Brain microvascular endothelial cell (primary cell): ENCODE measurements at places on chromosomes 11 and 22.

DNA sequence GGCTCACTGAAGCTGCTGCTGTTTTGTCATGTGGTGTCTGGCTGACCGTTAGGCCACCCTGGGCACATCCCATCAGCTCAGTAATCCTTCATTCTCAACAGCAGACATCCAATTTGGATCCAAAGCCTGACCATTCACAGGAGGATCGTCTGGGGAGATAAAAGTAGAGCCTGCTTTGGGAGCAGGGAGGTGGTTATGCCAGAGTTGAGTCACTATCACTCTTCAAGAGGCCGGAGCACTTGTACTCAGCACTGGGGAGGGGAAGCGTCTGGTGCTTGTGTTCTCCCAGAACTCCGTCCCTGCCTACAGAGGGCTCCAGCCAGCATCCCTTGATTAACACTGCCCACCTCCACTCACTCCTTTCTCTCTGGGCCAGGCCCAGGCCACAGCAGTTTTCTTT lies 382.6 kb downstream of the OPCML start:
- no peak for DNase-seq

- peak; percentile 76 for DNase-seq
Measured at GRCh38 chr11:124934862-124935547, 842 bp downstream of the HEPACAM start.

- DNase-seq: peak; percentile 84
Measured at GRCh38 chr22:38313384-38313955, 3.8 kb downstream of the CSNK1E start.

- no peak for DNase-seq
Measured at GRCh38 chr11:46256540-46257001, 20.9 kb upstream of the CREB3L1 start.

DNA sequence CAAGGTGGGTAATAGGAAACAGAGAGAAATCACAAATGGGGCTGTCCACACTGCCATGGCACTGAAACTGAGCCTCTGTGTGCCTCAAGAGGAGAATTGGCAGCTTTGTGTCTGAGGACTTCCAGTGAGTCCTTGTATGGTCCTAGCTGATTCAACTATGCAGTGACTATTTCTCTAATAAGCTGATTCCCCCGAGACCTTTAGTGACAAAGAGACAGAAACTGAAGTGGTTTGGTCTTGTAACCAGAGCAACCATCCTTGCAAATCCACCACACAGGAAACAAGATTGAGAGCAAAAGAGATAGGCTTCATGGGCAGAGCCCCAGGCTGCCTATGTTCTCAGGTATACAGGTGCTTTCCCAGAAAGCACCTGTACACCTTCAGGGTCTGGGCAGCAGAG lies 1038.5 kb downstream of the NTM start:
- DNase-seq: no peak

DNA sequence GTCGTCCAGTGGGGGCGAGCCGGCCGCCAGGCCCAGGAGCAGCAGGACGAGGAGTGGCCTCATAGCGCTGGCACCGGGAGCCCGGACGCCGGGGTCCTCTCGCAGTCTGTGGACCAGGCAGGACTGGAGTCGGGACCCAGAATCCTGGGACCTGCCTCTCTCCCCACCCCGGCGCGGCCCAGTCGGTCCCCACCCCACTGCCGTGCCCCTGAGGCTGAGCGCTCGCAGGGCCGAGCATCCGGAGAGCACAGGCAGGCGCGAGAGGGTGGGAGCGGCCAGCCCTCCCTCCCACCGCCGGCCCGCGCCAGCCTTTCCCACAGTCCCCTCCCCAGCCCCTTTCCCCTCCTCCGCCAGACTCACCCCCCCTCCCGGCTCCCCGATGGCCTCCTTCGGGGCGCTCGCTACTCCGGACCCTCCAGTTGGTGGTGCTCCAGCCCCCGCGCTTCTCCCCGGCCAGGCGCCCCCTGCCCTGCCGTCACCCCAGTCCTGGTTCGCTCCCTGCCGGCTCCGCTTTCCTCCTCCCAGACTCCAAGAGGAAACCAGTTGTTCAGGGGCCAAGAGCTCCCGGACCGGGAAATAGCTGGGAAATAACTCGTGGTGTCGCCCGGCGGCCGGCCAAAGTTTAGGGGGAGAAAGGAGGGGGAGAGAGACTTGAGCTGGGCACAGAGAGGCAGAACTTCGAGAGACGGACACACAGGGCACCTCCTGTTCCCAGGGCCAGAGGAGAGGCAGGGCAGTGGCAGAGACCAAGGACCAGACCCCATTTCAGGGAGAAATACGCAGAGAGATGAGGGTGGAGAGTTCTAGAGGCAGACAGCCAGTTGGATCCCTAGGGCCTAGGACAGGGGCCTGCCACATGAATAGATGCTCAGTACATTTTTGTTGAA lies at the start of gene C1QTNF5:
Gene C1QTNF5 (minus strand): TSS at position 549 of the 887 bp plus-strand sequence. CDS start 486 bp downstream, at position 63.
- no peak for DNase-seq

GRCh38 chr22:47631571-47632102 lies 869.2 kb downstream of the TBC1D22A start:
- DNase-seq: no peak

DNA sequence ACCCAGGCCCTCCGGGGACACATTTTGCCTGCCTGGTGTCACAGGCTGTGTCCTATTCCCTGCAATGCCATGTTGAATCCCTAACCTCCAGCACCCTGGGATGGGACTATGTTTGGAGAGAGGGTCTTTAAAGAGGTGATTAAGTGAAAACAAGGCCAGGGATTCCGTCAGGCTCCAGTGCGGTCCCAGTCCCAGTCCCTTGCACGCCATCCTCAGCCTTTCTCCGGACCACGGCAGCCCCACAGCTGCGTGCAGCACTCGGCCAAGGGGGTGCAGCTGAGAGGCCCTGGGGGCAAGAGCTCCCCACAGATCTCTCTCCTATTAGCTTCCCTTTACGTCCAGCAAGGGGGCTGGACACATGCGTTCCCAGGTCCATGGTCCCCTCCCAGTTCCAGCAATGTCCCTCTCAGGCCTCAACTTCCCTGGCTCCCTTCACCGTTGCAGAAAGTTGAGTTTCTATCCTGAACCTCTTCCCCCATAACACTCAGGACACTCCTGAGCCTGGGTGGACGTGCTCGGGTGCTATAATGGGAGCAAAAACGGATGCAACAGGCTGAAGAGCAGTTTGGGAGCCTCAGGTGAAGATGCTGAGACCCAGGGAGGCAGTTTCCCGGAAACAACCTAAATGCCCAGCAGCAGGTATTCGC lies 1422.7 kb downstream of the BRD1 start:
- no peak for DNase-seq

DNA sequence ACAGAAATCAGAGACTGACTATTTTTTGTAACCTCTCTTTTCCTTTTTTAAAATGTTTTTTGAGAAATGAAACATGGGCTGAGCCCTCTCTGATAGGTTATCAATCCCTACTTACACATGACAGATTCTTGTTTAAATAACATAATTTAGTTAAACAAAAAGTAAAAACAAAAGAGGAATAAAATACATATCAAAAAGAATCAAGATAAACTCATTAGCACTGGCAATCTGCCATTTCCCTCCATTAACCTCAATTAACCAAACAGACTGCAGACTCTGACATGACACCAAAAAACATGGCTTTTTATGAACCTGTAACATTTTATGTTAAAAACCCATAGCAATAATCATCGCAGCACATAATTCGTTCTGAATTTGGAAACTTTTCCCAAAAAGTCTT lies 284.4 kb upstream of the MTNR1B start:
- DNase-seq: no peak

- no peak for DNase-seq
Measured at GRCh38 chr22:44153710-44154109, 27.0 kb upstream of the PARVG start.

- no peak for DNase-seq
Measured at GRCh38 chr22:30704978-30705377, 10.3 kb downstream of the OSBP2 start.

- DNase-seq: no peak
Measured at GRCh38 chr11:76824083-76824939, 36.4 kb upstream of the ACER3 start.

- DNase-seq: peak; percentile 2
Measured at GRCh38 chr11:11463405-11463804, 110.4 kb upstream of the CSNK2A3 start.

DNA sequence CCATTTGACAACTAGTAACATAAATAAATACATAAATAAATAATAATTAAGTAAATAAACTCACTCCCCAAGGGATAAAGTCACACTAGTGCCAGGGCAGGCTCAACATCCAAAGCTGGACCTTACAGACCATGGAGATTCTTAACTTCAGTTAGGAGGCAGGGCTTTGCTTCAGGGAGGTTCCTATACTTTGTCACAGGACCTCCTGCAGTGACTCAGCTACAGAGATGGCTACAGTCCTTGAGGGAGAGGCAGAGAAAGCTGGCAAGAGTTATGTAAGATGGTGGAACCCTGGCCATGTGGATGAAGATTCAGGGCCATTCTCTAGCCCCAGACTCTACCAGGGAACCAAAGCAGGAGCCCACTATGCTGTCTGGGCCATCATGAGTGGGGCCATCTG lies 74.1 kb upstream of the CADM1 start:
- DNase-seq: no peak

DNA sequence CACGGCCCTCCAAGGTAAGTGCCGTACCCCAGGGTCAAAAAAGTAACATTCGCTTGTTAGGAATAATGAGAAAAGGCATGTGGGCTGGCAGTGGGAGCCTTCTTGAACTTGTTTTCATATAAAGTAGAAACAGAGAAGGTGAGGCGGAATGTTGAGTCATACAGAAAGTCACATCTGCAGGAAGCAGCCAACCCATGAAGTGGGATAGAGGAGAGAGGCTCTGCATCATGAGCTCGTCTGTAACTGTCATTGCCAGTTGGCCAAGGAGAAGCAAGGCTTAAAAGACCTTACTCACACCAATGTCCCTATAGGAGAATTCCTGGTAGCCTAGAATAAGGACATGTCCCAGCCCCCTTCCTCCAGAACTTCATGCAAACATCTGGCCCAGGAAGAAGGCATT lies 253.3 kb downstream of the BUD13 start:
- no peak for DNase-seq

- no peak for DNase-seq
Measured at GRCh38 chr11:32855601-32856000, 25.9 kb downstream of the PRRG4 start.

GRCh38 chr11:118655486-118656190 lies 23.8 kb downstream of the TREH start:
- no peak for DNase-seq

- DNase-seq: no peak
Measured at GRCh38 chr22:38704654-38705234, 1.0 kb upstream of the GTPBP1 start.

- peak; percentile 21 for DNase-seq
Measured at GRCh38 chr11:12434325-12434654, 56.9 kb downstream of the PARVA start.

- DNase-seq: no peak
Measured at GRCh38 chr11:119295178-119295577, 21.8 kb downstream of the MCAM start.

DNA sequence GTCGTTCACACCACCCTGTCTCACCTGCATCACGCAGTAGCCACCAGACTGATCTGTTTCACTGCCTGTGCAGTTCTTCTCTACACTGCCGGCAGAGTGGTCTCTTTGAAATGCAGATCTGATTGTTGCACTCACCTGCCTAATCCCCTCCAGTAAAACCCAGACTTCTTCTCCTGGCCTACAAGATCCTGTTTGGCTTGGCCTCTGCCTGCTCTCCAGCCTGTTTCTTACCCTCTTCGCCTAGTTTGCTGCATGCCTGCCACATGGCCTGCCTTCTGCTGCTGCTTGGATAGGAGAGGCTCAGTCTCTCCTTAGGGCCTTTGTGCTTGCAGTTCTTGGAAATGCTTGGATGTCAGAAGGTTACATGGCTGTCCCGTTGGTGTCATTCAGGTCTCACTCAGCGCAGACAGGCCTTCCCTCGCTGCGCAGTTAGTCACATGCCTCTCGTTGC lies 42.0 kb downstream of the PACS1 start:
- DNase-seq: no peak

- peak; percentile 61 for DNase-seq
Measured at GRCh38 chr11:8768625-8769333, 86.2 kb downstream of the RPL27A start.

GRCh38 chr11:2913776-2914175 lies 15.4 kb downstream of the PHLDA2 start:
- DNase-seq: no peak

DNA sequence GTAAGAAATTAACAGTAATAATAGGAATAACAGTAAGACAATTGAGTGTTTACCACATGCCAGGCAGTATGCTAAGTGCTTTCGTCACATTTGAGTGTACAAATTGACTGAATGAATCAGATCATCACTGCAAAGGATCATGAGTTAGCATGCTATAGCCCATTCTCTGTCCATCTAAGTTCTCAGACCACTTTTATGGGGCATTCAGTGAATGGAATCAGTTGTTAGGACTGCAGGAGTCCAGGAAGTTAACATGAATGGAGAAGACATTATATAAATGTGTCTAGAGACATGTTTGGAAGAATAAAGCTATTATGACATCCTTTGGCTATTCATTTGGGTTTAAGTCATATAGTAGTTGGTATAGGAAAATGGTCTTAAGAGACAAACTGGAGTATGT lies 59.9 kb downstream of the NCAM1 start:
- no peak for DNase-seq

DNA sequence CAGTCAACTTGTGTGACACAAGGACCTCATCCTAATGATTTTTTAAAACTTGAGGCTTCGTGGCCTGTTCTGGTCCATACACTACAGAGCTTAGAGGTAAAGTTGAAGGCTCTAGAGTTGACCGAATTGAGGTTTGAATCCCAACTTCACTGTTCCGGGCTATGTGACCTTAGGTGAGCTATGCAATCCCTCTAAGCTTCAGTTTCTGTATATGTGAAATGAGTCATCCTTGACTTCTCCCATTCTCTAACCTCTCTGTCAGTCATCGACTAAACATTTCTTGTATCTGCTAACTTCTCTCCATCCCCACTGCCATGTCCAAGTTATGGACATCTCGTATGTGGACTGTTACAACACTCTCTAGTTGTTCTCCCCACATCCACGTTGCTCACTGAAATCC lies 178.2 kb upstream of the TMEM45B start:
- peak; percentile 20 for DNase-seq

DNA sequence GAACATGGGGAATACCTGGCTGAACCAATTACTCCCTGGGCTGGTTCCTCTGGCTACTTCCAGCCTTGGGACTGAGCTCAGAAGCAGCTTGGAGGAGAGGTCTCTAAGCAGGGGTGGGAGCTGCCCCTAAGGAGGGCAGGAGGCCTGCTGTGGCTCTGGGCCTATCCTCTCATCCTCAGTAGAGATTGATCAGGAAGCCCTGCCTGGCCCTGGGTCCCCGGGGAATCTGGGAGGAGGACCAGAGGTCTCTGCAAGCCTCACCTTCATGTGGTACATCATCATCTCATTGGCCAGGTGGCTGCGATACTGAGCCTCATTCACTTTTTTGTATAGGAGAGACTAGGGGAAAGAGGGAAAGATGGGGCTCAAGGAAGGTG lies 91.1 kb downstream of the PDE2A start:
- no peak for DNase-seq

DNA sequence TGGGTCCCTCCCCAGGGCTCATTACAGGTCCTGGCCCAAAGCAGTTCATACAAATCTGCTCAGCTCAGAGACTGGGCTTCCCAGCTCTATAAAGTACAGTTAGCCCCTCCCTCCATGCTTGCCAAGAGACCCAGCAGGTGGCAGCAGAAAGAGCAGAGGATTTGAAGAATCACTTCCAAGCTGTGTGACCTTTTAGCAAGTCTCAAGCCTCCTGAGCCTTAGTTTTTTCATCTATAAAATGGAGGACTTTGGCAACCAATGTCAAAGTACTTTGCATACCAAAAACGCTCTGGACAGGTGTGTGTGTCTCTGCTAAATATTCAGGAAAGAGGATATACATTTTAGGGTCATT lies 26.6 kb downstream of the RELT start:
- no peak for DNase-seq

- DNase-seq: no peak
Measured at GRCh38 chr11:96205460-96205809, 137.6 kb downstream of the MAML2 start.

GRCh38 chr11:112773264-112773663 lies 188.0 kb upstream of the NCAM1 start:
- no peak for DNase-seq
